ENCODE measurements at places on chromosomes 11 and 22.

- no peak for DNase-seq
Measured at GRCh38 chr11:129785383-129786111, 30.1 kb upstream of the TMEM45B start.

DNA sequence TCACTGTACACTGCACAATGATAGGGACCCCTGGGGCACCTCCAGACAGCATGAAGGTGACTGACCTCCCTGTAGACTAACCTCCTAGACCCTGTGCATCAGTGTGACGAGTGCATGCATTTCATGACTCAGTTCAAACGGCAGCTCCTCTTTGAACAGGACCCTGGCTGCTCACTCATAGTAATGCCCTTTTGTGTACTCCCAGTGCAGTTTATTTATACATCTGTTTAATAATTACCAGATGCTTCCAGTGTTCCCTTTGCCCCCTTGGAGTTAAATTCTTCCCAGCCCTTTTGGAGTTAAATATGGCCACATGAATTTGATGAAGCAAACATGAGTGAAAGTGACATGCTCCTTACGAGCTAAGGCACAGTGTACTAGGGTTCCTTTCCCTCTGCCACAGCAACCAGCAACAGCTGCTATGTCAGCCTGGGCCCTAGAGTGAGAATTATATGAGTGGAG, 72.4 kb downstream of the PANX1 start:
- DNase-seq, result no peak

- DNase-seq, result no peak
Measured at GRCh38 chr22:27306771-27307170, 494.8 kb downstream of the MN1 start.

DNA sequence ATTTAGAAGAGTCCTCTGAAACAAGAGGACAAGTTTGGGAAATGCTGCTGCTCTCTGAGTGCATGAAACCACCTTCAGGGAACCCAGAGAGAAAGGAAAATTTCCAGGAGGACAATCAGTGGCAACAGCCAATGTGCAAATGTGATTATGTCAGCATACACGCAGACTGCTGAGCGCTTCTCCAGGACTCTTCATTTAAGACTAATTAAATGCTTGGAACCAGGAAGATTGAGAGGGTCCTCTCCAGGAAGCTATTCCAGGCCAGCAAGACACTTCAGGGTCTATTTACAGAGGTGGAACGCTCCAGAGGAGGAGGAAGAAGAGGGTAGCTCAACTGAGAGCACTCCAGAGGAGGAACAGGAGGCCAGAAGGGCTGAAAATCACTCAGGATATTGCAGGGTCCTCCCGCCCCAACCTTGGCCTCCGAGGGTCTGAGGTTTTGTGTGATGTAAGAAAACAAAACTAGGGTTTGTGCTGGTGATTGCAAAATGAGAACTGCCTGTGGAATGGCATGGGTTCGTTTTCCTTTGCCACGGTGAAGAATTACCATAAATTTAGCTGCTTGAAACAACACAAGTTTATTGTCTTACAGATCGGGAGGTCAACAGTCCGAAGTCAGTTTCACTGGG, 14.1 kb upstream of the HTR3A start:
- no peak for DNase-seq

DNA sequence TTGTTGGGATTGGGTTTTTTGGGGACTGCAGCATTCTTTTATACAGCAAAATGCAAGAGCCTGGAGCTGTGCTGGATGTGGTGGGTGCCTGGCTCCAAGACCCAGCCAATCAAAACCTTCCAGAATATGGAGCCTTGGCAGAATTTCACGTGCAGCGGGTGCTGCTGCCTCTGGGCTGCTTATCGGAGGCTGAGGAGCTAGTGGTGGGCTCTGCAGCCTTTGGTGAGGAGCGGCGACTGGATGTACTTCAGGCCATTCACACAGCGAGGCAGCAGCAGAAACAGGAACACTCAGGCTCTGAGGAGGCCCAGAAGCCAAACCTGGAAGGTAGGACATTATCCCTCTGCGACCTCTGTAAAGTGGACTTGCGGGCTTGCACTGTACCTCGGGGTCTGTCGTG, 5.6 kb downstream of the PEX26 start:
- DNase-seq, result no peak

DNA sequence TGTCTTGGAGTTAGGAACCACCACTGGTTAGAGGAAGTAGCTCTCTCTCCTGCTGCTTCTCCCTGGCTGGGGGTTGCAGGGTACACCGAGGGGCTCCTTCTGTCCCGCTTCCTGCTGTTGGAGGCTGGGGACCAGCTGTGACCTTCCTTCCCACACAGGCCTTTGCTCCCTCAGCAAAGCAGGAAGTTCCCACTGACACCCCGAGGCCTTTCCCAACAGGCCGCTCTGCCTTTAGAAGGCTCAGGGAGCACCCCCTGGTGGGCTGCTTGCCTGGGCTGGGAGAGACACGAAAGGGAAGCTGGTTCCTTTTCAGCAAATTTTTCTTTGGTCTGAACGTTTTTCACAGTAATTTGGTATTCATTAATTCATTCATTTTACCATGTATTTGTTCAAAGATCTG, 527.9 kb upstream of the B3GAT1 start:
- no peak for DNase-seq

DNA sequence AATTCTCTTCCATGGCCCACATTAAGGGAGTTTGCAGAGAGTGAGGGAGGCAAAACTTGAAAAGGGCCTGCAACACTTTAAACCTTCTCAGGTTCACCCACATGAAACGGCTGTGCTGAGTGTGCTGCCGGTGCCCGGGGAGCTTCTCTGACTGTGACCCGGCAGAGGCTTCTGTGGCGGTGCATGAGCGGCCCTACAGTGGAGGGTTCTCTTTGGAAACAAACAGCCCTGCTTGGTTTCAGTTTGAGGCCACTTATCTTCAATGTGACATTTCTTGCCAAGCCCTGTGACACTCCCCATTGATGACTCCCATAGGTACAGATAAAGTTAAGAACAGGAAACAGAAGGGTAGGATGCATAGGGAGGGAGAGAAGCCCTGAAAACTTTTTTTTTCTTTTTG, 31.8 kb downstream of the FAM118A start:
- no peak for DNase-seq

DNA sequence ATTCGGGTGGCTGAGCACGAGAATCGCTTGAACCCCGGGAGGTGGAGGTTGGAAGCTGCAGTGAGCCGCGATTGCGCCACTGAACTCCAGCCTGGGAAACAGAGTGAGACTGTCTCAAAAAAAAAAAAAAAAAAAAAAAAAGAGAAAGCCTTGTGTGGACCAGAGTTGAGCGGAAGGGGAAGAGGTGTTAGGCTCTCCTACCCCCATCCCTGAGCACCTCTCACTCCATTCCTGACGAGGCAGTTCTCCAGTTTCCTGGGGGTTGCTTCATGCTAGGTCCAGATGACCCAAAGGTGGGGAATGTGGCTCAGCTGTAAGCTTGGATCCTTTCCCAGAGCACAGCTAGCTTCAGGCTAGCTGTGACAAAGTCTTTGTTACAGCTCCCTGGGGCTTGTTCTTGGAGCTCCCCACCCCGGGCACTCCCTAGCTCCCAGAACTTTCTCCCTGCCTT, 8.8 kb upstream of the DNAL4 start:
- no peak for DNase-seq

GRCh38 chr11:61550665-61551227, 30.1 kb downstream of the SYT7 start:
- DNase-seq, result no peak

GRCh38 chr11:70104419-70104818, 26.3 kb downstream of the ANO1 start:
- DNase-seq, result no peak

- DNase-seq, result no peak
Measured at GRCh38 chr11:15772981-15773380, 583.4 kb downstream of the SOX6 start.

- no peak for DNase-seq
Measured at GRCh38 chr11:129960216-129961214, 42.1 kb downstream of the PRDM10 start.

DNA sequence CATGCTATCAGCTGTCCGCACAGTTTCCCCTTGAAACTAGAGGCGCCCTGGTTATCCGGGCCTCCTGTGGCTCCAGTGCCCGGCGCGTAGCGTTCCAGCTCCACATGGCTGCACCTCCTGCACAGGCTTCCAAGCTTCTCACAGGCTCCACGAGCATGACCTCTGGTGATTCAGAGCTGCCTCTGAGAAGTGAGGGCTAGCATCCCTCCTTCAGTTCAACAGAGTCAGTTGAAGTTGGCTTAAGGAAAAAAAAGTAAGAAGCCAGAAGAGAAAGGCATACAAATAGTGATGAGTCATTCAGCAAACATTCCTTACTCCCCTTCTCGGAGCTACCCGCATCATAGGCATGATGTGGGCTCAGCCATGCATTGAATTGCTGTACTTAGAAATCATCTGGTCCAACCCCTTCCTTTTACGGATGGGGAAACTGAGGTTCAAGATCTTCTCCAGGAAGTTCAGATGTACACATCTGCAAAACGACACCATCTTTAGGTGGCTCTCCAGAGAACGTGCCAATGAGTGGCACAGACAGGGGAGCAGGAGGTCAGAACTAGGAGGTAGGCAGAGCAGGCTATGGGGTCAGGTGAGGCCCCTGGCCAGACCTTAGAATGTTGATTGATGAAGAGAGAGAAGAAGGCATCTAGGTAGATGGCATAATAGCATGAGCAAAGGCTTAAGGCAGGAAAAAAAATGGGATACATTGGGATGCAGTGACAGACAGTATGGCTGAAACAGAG, 216.3 kb upstream of the TBCEL start:
- no peak for DNase-seq

DNA sequence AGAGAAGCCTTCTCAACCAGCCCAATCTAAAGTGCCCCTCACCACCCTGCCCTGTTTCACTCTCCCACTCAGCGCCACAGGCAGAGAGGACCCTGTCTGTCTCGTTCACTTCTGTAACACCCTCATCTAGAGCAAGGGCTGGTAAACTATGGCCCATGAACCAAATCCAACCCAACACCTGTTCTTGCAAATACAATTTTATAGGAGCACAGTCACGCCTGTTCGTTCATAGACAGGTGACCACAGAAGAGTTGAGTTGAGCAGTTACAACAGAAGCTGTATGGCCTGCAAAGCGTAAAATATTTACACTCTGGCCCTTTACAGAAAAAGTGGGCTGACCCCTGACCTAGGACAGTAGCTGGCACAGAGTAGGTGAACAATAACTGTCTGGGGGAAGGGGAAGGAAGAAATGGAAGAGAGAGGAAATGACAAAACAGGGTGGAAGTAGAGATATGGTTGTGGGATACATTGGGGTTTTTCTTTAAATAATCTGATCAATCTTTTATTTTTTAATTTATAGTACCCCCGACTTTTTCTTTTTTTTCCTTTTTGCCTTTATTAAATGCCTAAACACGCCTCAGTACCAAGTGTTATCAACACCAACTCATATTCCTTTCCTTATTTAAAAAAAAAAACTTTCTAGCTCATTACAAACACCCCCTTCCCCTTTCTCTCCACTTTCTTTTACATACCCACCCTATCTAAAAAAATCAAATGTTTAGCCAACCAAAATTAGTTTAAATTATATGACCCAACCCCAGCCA, 20.9 kb downstream of the SERPIND1 start:
- DNase-seq, result no peak

- DNase-seq, result no peak
Measured at GRCh38 chr11:117881217-117881616, 4.8 kb upstream of the FXYD6 start.

- no peak for DNase-seq
Measured at GRCh38 chr22:49642331-49642730, 185.3 kb downstream of the BRD1 start.

- no peak for DNase-seq
Measured at GRCh38 chr11:120039039-120039438, 98.9 kb downstream of the TRIM29 start.

DNA sequence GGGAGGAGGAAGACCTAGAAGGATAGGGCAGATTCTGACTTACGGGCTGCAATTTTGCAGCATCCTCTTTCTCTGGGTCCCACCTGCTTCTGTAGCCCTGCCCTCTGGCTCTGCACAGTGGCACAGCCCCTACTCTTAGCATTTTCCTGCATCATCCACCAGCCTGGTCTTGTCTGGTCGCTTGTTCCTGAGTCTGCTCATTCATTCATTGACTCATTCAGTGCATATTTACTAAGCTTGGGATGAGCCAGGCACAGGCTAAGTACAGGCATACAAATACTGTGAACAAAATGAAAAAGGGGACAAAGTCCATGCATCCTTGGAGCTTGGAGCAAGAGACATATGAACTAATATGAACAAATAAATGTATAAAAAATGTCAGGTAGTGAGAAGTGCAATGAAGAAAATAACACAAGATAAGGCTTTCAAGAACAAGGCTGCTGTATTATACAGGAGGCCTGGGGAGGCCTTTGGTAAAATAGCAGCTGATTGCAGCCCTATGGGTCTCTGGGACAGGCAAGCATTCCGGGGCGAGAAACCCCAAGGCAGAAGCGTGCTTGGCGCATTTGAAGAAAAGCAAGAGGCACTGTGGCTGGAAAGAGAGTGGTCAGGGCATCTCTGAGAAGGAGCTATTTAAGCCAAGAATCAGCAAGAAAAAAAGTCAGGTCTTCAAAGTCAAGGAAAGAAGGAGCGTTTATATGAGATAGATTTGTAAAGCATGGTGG, 108.0 kb upstream of the ALX4 start:
- no peak for DNase-seq

Data from NCI-H1417 treated with DMSO at 0.1 percent for 48 hours (cell line).